ENCODE measurements at places on chromosomes 3 and 15. TPM values are rescaled to one million over a fixed set of nuclear protein-coding genes. Genes with fewer than 3 reads are reported as not detected.
A peak's percentile ranks its signal among the peaks of the same experiment; 100 is the strongest.

The CMTM8 gene
- 27.1 TPM for total RNA-seq

The SYNM gene
- total RNA-seq = 1.6 TPM

The CMTM6 gene
- total RNA-seq = 59.1 TPM

The WDR93 gene
- total RNA-seq = not detected

The GCNT3 gene
- 2.4 TPM for total RNA-seq

The DPPA2 gene
- not detected for total RNA-seq

The NEDD4 gene
- total RNA-seq = 65.3 TPM

DNA sequence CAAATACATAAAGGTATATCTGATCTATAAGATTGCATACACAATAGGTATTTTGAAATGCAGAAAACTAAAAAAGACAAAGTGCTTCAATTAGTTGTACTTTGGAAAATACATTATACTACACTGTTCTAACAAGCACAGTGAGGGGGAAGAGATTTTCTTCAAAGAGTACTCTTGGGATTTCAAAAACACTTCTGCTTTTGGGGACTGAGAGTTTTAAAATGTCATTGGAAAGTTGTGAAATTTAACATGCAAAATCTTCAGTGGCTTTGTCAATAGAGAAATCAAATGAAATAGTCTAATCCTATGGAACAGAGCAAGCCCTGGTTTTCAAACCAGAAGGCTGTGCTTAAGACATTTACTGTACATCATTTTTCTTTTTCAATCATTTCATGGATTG, 322.2 kb upstream of the SEMA6D start:
- DNase-seq = no peak

- no peak for DNase-seq
These were observed 98.0 kb upstream of the BOC start for GRCh38 chr3:113113361-113113760.

DNA sequence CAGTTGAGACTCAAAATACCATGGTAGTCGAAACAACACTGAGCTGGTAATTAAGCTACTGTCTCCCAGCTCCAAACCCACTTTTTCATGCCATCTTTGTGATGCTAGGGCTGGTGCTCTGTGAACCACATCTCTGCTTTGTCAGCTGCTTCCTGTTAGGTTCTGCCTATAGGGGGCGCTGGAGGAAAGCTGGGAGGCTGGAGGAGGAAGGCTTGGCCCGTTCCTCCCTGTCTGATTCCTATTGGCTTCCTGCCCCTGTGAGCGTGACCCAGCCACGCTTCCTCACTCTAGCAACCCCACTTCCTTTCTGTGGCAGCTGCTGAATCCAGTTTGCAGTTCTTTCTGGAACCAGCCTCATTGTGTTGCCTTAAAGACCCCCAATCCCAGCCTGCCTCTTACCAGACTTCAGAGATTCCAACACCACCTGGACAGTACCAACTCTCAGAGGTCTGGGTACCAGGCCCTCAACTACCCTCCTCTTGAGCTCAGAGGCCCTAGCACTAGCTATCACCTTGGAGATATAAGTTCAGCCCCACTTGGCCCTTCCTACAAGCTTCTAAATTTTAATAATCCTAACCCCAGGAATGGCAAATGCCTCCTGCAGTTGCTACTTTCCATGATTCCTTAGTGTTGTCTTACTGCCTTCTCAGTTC, 120.9 kb downstream of the ERC2 start:
- peak; percentile 57 for DNase-seq

- no peak for DNase-seq
These were observed 56.6 kb downstream of the P3H2 start for GRCh38 chr3:190064112-190064511.

- no peak for DNase-seq
These were observed 7.2 kb upstream of the FAM174B start for GRCh38 chr15:92662762-92663161.

GRCh38 chr15:38530113-38530512, 34.5 kb downstream of the RASGRP1 start:
- DNase-seq = no peak

GRCh38 chr3:109923431-109923830, 586.1 kb upstream of the DPPA4 start:
- no peak for DNase-seq

DNA sequence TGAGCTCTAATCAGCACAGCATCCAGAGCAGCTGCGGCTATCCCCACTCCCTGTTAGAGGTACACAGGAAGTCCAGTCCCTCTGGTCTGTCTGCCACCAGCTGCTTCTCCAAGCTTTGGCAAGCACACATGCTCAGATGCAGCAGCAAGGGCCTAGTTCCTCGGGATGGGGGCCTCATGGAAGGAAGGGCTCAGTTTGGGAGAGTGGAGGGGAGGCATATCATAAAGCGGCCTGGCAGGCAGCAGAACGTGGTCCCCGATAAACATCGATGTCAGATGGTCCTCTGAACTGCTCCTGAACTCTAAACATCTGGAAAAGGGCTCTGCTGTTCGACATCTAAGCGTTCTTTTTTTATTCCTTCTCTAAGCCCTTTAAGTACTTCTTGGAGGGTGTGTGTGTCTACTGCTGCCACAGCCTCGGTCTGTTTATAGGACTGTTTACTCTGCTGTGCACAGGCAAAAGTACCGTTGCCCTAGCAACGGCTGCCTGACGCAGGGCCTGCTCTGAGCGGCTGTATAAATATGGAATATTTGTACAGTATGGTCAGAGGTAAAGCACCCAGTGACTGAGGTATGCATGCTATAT, 74.6 kb downstream of the PRICKLE2 start:
- DNase-seq = no peak

DNA sequence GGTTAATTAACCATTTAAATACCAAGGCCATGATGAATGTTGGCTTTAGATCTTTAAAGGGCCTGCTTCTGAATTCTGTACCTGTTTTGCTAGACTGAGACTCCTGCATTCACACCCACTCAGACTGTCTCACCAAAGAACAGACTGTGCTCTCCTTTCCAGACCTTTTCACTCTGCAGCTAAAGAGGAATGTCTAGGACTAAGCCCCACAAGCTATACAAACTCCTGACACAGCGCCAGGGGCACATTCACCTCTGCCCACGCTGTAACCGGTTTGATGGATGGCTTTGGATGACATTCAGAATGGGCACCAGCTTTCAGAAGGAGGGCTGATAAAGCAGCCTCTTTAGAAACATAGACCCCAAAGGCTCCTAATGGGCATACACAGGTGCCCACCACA, 200.1 kb downstream of the KCNMB2 start:
- DNase-seq = no peak

DNA sequence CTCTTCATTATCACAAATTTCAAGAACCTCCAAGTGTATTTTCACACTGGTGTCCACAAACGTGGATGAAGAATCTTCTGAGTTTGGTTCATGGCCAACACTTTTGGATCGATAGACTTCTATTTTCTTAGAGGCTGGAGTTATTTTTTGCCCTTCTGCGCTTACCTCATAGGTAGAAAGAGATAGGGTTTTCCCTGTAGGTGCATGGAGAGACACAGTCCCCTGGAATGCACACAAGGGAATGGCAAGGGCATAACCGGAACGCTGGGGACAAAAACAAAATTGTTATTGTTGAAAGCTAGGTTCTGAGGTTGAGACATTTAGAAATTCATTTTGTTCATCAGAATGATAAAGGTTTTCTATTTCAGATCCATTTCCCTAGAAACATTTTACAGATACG, 13.7 kb upstream of the DHX36 start:
- no peak for DNase-seq

DNA sequence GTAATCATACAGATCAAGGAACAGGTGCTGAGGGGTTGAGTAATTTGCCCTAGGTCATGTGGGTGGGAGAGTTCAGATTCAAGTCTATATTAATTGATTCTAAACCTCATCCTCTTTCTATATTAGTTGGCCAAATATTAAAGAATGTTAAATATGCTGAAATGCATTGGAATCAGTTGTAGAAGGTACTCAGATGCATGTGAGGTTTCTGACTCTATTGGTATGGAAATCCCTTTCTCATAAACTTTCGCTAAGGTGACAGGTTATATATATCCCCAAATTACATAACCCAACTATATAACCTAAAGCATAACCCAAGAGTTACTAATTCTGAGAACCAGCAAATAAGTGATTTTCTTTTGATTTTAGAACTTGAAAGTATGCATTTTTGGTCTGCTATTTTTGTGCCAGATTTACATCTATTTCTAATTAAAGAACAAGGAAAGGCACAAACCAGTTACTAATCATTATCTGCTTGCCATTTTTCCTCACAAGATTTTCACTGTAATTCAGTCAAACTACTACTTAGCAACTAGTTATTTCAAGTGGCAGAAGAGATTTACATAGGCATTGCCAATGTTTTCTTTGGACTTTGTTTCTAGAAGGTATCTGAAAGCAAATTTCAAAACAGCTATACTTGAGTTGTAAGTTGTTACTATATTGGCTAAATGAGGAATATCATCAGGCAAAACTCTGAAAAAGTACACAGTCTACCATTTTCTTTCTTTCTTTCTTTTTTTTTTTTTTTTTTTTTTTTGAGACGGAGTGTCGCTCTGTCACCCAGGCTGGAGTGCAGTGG, 201.3 kb downstream of the RBMS3 start:
- DNase-seq = no peak

GRCh38 chr3:158105710-158106253, 438 bp downstream of the SHOX2 start:
- peak; percentile 60 for DNase-seq

DNA sequence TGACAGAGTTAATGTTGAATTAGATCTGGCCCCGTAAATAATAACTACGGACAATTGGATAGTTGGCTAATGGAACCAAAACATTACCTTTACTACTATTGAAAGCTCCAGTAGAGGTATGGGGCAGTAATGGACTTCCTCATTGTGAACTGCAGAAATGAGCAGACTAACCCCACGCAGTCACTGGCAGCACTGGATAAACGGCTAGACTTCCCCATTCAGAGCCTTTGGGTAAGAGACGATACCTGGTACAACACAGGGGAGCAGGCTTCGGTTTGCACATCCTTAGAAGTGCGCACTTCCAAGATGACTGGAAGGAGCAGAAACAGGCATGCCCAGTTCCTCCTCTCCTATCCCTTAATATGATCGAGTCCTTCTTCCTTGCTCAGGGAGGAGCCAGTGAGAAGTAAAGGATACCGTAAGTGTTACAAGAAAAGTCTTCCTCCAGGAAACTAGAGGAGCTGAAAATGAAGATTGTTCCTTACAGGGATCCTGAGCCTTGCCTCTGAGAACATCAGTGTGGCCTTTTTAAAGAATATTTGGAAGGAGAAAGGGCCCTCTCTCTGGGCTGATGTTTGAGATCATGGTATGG, 100.5 kb upstream of the NECTIN3 start:
- DNase-seq = no peak

- DNase-seq = no peak
These were observed 108.3 kb upstream of the CACNA2D3 start for GRCh38 chr3:54014067-54014466.

- no peak for DNase-seq
These were observed 6.8 kb upstream of the TBC1D5 start for GRCh38 chr3:17749281-17749680.

DNA sequence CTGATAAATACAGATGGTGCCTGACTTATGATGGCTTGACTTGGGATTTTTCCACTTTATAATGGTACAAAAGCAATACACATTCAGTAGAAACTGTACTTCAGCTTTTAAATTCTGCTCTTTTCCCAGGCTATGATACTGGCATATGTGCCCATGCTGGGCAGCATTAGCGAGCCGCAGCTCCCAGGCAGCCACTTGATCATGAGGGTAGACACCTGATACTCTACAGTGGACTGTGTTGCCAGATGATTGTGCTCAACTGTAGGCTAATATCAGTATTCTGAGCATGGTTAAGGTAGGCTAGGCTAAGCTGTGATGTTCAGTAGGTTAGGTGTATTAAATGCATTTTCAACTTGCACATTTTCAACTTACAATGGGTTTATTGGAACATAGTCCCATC, 17.7 kb upstream of the FEM1B start:
- no peak for DNase-seq

GRCh38 chr3:111636366-111636885, 41.3 kb upstream of the ZBED2 start:
- no peak for DNase-seq

- DNase-seq = no peak
These were observed 486.8 kb upstream of the THBS1 start for GRCh38 chr15:39094116-39094515.
